T47D (cell line): ENCODE measurements at places on chromosomes 7 and 10.
A peak's percentile ranks its signal among the peaks of the same experiment; 100 is the strongest.

DNA sequence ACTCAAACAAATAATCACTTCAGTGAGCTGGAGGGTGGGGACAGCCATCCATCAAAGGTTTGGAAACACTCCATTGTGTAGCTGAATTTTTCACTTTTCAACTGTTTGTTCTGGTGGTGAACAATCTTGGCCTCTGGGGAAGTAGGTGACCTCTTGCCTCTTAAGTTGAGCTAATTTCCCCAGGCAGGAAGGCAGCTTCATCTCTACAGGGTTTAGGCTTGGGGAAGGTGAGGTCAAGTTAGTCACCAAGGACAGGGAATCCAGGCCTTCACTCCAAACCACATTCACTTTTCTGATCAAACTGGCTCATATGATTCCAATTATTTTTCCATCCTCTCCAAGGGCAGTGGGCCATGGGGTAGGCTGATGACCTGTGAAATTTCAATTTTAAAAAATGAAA lies 138.3 kb upstream of the HABP2 start:
- DNase-seq, result no peak

DNA sequence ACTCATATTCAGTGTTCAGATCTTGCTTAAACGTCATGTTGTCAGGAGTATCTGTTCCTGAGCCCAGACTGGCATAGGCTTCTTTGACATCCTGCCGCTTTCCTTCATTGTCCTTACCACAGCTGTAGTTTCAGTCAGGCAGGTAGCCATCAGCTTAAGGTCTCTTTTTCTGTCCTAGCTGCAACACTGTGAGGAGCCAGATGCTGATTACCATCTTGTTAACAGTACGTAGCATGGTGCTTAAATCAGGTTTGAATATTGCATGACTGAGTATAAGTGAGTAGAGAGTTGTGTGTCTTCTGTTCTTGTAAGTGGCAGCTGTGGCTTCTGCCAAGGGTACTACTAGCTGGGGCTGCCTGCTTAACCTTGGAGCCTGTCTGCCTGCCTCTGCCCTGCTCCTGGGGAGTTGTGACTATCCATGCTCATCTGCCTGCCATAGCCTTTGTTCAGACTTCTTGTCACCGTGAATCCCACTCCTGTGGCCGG lies 92.6 kb downstream of the MAPK8 start:
- DNase-seq, result no peak

GRCh38 chr10:76354212-76354738 lies 922.9 kb downstream of the LRMDA start:
- DNase-seq, result no peak

- no peak for DNase-seq
Observed at GRCh38 chr7:88758381-88759229, 895 bp upstream of the ZNF804B start.

DNA sequence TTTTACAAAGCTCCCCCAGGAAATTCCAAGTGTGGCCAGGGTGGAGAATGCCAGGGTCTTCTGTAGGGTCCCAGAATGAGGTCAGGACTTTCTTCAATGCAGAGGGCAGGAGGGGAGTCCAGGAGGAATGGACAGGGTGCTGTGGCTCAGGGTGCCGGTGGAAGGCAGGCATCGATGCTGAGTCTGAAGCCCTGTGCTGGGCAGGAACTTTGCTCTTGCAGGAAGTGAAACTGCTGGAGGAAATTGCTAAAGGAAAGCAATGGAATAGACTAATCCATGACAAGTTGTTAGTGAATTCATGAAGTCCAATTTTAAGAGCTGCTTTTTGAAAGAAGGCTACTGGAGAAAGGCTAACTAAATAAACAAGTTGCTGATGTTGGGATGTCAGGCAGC lies 14.8 kb downstream of the PTPRE start:
- no peak for DNase-seq

- no peak for DNase-seq
Observed at GRCh38 chr7:101951757-101952156, 134.3 kb downstream of the CUX1 start.

GRCh38 chr7:45033931-45034290 lies 33.9 kb downstream of the CCM2 start:
- peak; percentile 84 for DNase-seq

- peak; percentile 26 for DNase-seq
Observed at GRCh38 chr10:5419466-5420094, 7.2 kb downstream of the NET1 start.

GRCh38 chr10:114220281-114220680 lies 18.8 kb upstream of the VWA2 start:
- no peak for DNase-seq

DNA sequence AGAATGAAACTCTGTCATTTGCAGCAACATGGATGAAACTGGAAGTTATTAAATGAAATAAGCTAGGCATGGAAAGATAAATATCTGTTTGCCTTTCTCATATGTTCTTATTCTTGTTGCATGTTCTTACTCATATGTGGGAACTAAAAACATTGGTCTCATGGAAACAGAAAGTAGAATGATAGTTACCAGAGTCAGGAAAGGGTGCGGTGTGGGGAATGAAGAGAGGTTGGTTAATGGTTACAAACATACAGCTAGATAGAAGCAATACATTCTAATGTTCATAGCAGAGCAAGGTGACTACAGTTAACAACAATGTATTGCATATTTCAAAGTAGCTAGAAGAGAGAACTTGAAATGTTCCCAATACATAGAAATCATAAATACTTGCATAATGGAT lies 105.1 kb downstream of the FAM107B start:
- no peak for DNase-seq

DNA sequence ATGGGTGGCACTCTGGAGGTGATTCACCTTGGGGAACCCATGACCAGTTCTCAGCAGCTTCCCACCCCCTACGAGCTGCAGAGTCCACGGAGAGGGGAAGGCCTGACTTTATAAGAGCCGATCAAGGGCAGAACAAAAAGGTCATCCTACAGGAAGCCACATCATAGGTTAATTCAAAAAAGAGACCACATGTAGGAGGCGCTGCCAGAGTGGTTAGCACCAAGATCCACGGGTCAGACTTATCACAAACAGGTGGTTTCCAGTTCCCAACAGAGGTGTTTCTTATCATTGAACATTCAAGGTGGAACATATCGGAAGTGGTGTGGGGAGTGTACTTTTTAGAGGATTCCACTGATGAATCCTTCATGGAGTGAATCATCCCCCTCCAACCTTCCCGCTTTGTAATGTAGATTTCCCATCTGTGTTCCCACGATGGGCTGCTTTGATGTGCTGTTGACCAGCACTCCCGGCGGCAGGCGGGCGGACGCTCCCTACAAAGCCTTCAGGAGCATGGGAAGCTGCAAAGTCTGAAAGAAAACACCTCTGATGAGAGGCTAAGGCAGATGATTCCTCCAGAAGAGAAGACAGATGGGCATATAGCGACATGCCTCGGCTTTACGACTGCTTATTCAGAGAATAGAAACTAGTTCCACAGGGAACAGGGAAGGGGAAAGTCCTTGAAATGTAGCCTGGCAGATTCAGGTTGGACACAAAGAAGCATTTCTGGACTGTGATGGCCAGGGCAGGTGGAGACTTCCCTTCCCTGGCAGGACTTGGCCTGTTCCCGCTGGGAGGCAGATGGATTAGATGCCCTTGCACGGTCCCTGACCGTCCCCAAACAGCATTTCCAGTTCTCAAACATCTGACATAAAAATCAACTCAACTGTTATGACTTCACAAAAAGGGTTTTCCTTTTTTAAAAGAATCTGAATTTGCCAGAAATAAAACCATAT lies 66.5 kb downstream of the AFAP1L2 start:
- DNase-seq, result no peak

DNA sequence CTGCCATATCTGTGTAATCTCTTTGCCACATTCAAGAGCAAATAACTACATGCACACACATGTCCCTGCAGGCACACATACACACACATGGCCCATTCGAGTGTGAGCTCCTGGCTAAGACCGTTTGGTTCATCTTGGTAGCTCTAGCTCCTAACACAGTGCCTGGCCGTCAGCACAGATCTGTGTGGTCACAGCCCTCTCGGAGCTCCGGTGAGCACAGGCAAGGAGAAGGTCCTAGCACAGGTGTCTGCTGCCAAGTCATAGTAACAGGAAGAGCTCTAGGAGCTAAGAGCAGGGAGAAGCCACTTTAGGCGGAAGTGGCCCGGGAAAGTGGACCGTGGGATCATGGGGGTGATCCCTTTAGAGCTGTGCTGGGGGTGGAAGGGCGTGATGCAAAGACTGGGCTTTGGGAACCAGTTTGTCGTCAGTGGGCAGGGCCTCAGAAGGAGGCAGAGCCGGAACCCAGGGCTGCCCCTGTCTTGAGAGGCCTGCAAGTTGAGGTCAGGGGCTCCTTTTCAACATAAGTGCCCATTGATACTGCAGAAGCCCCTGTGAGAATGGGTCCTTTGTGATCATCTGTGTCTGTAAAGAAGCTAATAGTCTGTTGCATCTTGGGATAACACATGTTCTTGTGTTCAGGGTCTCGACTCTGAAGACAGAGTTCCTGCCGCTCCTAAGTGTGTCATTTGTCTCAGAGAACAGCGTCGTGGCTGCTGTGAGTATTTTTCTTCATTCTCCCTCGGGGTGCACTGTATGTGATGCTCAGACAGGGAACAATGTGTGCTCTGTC lies 16.6 kb upstream of the ARPC1B start:
- DNase-seq, result no peak

- no peak for DNase-seq
Observed at GRCh38 chr7:108308276-108308675, 148.0 kb downstream of the NRCAM start.

DNA sequence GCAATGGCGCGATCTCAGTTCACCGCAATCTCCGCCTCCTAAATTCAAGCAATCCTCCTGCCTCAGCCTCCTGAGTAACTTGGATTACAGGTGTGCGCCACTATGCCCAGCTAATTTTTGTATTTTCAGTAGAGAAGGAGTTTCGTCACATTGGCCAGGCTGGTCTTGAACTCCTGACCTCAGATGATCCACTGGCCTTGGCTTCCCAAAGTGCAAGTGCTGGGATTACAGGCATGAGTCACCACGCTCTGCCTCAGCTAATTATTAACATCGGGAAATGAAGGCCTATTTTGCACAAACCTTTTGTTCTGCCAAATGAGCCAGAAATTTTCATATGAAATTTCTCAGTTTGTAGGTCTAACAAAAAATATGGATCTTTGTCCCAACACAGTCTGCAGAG lies 106.7 kb upstream of the ODAD2 start:
- DNase-seq, result no peak

DNA sequence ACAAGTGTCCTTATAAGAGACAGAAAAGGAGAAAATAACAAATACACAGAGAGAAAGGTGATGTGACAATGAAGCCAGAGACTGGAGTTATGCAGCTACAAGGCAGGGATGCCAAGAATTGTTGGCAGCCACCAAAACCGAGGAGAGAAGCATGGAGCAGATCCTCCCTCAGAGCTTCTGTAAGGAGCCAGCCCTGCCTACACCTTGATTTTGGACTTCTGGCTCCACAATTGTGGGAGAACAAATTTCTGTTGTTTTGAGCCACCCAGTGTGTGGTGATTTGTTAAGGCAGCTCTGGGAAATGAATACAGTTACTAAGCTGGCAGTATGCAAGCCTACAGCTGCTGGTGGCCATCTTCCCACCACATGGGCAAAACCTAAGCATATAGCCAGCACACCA lies 163.6 kb downstream of the GRM8 start:
- DNase-seq, result no peak

- no peak for DNase-seq
Observed at GRCh38 chr7:134752006-134752760, 27.3 kb upstream of the CALD1 start.

DNA sequence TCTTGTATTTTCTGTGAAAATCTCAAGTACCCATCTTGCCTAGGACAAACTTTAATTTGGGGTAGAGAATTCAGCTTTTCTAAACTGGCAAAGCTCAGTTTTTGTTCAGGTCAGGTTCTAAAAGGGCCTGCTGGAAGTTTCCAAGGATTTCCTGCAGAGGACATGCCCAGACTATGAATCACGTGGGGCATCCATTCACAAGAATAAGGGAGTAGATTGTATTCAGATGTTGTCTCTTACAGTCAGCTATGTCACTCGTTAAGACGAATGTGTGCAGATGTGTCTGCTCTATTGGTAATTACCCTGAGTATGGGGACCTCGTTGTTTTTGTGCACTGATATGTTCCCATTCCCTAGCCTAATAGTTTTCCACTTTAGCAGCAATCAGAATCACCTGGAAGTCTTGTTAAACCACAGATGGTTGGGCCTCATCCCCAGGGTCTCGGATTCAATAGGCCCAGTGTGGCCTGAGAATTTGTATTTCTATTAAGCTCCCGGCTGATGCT lies 81.0 kb upstream of the ITPRID1 start:
- DNase-seq, result no peak

- no peak for DNase-seq
Observed at GRCh38 chr10:133165556-133166503, 5.8 kb downstream of the KNDC1 start.

GRCh38 chr10:47414752-47415519 lies 30.8 kb upstream of the ZNF488 start:
- DNase-seq, result no peak

- DNase-seq, result no peak
Observed at GRCh38 chr10:97101166-97101940, 84.4 kb downstream of the SLIT1 start.

DNA sequence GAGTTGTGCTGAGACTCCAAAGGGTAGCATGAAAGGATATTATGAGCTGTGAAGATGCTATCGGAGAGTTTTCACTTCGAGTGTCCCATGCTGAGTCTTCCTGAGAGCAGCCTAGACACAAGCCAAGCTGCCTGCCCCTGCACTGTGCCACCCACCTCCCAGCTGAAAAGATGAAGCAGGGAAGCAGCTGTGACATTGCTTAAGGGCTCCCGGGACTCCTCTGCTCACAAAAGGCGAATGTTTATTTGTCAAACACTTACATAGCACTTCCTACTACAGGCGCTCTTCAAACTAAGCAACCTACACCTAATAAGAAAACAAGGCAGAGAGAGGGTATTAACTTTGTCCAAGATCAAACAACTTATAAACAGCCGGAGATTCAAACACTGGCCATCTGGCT lies 95.6 kb downstream of the OSBPL3 start:
- no peak for DNase-seq

DNA sequence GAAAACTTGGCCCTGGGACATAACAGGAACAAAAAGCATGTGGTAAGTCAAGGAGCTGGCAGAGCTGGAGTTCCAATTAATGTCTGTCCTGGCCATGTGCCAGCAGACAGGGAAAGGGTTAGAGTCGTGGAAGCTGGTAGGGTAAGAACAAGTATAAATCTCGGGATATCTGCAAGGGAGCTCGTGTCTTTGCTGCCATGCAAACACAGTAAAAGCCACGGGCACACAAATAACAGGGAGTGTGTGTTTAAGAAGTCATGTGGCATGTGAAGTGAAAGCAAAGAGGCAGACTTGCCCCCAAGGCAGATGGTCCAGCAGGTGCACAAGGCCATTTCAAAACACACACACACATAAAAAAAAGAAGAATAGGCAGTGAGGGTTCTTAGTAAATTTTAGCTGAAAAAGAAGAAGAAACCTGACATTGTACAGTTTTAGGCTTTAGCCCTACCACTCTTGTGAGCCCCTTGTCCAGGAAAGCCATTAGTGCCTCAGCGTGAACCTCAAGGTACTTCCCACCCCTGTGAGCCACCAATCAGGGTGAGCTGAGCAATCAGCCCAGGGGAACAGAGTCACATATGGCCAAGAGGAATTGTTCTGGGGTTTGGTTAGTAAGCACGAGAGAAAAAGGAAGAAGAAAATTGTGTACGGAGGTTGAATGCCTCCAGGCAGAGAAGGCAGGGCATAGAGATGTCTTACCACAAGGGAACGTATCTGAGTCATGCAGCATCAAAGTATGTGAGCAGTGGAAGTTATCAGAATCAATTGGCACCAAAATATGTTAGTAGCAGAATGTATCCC lies 32.8 kb upstream of the ARHGAP12 start:
- peak; percentile 88 for DNase-seq
